ENCODE measurements at places on chromosomes 7 and 10.

DNA sequence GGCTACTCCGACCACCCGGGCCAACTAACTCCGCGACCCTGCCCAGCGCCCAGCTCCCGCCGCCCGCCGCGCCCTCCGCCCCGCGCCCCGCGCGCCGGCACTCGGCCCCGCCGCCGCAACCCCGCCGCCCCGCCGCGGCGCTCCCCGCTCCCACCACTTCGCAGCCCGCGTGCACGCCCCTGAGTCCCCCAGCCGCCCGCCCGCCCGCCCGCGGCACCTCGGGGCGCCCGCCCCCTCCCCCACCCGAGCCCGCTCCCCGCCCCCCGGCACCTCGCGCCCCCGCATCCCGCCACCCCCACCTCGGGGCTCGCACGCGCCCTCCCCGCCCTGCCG lies 598 bp downstream of the JAZF1 start:
- no peak for DNase-seq

DNA sequence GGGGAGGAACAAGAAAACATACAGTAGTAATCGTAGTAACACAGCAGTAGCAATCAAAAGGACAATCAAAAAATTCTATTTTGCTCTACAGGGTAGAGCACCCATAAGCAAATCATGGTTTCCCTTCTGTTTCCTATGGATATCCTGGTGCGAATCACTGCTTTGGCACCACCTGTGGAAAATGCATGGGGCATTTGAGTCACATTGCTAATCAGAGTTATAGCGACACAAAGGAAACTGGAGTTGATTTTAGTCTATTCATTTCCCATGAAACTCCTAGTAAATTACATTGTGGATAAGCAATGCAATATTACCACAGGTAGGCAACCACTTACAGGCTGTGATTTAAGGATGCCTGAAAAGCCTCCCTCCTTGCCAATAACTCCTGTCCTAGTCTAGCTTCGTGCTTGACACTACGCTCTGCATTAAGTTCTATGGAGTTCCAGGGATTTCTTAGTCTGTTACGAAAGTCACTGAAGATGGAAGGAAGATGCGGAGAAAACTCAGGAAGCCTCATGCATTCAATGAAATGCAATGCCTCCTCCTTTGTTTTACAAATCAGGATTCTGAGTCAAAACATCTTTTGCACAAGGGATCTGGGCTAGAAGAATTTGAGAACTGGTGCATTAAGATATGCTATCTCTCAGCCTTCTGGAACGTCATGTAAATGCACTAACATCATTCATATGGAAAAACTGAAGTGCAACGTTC lies 188.4 kb downstream of the DGKI start:
- DNase-seq: no peak

DNA sequence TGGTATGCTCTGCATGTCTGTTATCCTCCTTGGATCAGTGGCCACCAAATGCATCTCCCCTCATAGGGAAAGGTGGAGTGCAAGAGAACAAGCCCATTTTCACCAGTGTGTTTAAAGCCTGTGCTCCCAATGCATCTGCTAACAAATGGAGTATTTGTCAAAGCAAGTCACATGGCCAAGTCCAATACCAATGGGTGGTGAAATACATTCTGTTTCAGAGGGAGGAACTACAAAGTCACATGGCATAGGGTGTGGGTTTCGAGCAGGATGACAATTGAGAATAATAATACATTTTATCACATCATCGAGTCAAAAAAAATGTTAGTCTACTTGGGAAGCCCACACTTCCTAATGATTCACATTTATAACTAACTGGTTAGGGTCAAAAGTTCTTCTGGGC lies 62.7 kb downstream of the SUGCT start:
- no peak for DNase-seq

DNA sequence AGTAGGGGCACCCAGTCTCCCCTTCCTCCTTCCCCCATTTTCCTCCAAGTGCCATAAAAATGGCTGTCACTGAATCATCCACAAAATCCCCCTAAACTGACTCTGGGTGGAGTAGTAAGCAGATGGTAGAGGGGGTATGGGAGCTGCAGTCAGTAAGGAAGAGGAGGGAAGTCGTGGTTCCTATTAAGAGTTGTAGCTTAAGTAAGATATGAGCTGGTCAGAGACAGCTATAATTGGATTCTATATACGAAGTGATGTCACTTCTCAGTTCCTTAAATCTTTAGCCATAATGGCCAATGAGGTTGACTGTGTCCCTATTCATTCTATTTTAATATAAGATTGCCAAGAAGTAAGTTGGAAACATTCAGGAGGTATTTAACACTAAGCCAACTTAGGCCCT lies 131.7 kb downstream of the SLC16A9 start:
- no peak for DNase-seq

DNA sequence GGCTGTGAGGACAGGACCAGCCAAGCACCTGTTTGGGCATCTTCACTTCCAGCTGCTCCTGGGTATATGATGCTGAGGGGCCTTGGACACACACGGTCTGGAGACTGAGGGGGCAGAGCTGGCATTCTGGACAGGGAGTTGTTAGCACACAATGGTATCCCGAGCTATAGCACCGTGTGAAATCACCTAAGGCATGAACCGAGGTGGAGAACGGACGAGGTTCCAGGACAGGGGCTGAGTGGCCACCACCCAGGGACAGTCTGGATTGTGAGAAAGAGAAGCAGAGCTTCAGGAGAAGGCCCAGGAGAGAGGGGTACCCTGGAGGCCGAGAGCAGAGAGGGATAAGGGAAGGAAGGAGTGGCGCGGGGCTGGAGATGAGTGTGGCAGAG lies 571.8 kb downstream of the TCERG1L start:
- no peak for DNase-seq

- DNase-seq: no peak
Measured at GRCh38 chr10:51066231-51066630, 8.1 kb upstream of the PRKG1 start.

GRCh38 chr10:89391907-89392756 lies at the start of gene IFIT1:
Gene IFIT1 (plus strand): TSS chr10:89392623. CDS start chr10:89392713, 90 bp downstream.
- DNase-seq: no peak

DNA sequence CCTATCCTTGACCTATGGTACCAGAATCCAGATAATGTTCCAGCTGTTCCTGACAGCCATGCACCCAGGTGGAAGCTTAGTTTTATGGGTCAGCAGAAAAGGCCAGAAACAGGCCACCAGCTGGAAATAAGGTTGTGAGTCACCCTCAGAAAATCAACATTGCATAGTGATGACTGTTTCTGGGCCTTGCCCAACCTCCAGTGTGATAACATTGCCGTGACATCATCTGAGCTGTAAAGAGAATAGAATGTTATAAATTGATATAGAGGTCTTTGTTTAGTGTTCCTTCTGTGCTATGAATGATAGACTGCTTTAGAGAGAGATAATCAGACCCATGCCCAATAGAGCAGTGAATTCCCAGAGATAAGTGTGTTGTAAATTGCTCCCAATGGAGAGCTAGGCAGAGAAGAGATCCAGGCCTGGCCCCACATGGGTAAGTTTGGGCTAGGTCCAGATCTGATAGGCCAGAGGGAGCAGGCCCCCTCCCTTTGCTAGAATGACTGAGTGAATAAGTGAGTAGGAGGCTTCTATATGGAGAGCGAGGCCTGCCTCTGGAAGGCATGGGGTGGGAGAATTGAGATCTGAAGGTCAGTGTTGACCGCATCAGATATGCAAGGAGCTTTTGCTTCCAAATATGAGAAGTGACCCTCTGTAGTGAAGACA lies 14.2 kb upstream of the HPS1 start:
- no peak for DNase-seq

- no peak for DNase-seq
Measured at GRCh38 chr7:21504021-21504420, 38.8 kb upstream of the DNAH11 start.

DNA sequence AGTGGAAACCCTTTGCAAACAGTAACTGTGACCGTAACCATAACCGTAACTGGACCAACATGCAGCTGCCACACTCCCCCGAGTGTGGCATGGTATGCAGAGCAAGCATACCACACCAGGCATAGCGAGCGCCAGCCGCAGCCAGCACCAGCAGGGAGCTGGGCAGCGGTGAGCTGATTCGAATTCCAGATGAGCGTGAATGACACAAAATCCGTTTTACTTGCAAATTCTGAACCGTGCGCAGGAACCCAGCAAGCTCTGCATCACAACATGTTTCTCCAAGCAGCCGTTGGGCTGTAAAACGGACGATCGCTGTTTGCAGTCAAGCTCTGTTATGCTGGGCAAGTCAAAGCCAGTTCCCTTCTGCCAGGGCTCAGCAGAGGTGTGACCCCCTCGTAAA lies 111.1 kb downstream of the OAT start:
- DNase-seq: no peak

DNA sequence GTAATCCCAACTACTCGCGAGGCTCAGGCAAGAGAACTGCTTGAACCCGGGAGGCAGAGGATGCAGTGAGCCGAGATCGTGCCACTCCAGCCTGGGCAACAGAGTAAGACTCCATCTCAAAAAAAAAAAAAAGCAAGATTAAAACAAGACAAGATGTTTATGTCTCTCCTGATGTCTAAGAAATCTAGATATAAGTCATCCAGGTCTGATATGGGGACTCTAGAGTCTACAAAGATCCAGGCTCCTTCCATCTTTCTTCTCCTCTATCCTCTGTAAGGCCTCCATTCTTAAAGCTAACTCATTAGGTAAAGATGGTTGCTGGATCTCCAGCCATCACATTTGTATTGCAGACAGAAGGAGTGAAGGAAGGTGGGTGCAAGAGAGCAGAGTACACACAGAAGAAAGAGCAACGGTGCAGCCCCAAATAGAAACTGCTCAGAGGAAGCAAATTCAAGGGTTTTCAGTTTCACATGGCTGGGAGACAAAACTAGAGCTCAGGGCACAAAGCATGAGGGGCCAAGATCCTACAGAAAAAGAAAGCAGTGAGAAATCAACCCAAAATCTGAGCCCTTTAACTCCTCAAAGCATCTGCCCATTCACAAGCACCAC lies 57.6 kb downstream of the USP6NL start:
- no peak for DNase-seq

DNA sequence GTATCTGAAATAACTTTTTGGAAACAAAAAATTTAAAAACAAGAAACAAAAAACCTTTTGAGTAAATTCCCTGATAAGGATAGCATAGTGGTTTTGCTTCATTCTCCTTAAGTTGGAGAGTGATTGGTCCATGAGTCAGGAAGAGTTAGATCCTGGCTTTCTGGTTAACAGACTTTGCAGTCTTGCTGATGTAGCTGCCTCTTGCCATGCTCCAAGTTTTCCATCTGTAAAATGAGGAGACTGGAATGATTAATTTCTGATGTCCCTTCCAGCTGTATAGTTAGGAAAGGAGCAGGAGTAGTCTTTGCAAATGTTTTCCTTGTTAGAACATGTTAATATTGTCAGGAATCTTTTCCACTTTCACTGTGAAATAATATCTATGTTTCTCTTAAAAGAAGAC lies 266.6 kb downstream of the DNAJB9 start:
- no peak for DNase-seq

GRCh38 chr7:124460056-124460450 lies 305.5 kb downstream of the GPR37 start:
- no peak for DNase-seq

DNA sequence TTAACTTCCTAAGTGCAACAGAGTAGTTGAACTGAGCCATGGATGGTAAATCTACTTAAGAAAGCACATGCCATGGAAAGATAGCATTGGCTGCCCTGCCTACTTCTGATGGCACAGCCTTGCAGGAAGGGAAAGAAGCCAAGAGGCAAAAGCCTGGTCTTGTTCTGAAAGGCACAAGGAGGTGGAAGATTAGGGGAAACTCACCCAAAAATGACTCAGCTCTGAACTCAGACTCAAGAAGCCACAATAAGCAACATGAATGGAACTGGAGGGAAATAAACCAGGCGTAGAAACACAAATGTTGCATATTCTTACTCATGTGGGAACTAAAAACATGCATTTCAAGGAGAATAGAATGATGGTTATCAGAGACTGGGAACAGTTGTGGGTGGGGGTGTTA lies 20.8 kb upstream of the ALOX5 start:
- DNase-seq: no peak

- DNase-seq: no peak
Measured at GRCh38 chr10:88886557-88886956, 6.5 kb downstream of the STAMBPL1 start.

- DNase-seq: no peak
Measured at GRCh38 chr7:27619492-27619891, 43.2 kb downstream of the HIBADH start.

DNA sequence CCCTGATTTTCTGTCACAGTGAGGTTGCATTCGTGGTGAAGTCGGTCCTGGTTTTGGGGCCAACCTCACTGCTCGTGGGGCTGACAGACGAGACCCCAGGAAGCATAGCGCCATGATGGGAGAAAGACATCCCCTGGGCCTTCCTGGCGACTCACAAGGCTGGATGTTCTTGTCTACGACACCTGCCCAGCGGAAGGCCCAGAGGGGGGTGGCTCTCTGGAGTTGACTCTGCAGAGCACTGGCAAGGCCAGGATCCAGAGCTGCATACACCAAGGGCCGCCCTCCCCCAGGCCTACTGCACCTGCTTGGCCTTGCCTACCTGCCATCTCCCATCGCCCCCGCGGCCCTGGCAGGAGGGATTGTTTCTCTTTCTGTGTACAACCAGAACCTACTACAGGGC lies 608.9 kb downstream of the PTPRN2 start:
- no peak for DNase-seq

DNA sequence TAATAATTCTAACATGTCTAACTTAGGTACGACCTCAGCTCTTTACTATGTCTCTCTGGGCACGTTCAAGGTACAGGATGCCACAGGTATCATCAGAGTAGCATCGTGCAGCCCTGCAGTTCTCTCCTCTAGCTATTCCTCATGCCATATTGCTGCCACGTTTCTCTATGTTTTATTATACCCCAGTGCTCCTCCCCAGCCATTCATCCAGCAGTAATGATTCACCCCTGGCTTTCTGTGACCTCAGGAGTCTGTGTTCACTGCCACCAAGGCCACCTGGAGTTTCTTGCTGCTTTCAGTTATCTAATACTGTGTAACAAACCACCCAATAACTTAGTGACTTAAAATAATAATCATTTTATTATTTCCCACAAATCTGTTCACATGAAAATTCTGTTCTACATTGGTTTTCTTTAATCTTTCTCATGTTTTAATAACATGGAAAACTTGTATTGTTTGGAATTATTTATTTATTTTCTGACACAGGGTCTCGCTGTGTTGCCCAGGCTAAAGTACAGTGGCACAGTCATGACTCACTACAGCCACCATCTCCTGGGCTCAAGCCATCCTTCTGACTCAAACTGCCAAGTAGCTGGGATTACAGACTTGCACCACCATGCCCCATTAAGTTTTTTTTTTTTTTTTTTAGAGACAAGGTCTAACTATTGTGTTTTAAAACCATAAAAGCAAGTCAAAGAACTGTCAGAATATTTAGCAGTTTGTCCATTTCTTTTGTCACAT lies 21.8 kb downstream of the REEP3 start:
- DNase-seq: no peak

GRCh38 chr10:98892523-98892922 lies 343.1 kb downstream of the HPSE2 start:
- no peak for DNase-seq

- no peak for DNase-seq
Measured at GRCh38 chr7:141167381-141167964, 93.6 kb downstream of the TMEM178B start.

GRCh38 chr7:148114804-148115203 lies 475.8 kb upstream of the C7orf33 start:
- no peak for DNase-seq

GRCh38 chr7:36923943-36924436 lies 199.7 kb upstream of the AOAH start:
- no peak for DNase-seq

Data from activated naive CD4-positive, alpha-beta T cell (primary cell).